PC-3 (cell line): ENCODE measurements at places on chromosomes 2 and 18. TPM values are rescaled to one million over a fixed set of nuclear protein-coding genes. Genes with fewer than 3 reads are reported as not detected.

DNA sequence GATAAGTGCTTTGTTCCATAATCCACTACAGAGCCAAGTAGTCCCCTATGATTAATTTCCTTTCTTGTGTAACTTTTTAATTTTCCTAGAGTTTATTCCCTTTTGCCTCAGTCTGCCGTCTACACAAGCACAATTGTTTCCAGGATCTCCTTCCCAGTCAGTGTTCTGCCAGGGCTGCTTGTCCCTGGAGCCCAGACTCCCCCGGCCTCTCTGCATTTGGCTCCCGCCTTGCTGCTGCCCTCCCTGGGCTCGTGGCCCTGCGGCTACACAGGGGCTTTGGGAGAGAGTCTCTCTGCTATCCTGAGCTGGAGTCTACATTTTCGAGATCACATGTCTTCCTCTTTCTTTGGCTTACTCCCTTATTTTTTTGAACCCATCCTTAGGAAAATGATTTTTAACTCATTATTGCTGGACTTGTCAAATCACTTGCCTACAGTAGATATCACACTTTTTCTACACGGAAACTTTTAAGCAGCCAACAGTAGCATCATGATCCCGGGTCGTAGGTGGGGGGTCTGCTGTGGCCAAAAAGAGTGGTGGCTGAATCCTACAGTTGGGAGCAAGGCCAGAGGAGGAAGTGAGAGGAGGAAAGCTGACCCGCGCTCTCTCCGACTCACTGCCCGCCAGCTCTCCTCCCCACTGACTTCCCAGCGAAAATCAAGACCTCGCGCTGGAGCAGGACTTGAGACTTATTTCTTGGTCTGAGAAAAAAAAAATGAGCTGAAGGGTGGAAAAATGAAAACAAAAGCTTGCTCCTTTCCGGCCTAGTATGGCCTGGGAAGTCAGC is 9.4 kb downstream of the FBLN7 start:
- DNase-seq: no peak

- DNase-seq: no peak
These were observed 24.2 kb upstream of the RHOB start for GRCh38 chr2:20422402-20423271.

Gene NTSR2
- total RNA-seq: not detected in 2 replicates

Gene TCF7L1
- 1.8 and 2.8 TPM in 2 replicates for total RNA-seq

- no peak for DNase-seq
These were observed 299.6 kb upstream of the FANCL start for GRCh38 chr2:58540681-58541080.

DNA sequence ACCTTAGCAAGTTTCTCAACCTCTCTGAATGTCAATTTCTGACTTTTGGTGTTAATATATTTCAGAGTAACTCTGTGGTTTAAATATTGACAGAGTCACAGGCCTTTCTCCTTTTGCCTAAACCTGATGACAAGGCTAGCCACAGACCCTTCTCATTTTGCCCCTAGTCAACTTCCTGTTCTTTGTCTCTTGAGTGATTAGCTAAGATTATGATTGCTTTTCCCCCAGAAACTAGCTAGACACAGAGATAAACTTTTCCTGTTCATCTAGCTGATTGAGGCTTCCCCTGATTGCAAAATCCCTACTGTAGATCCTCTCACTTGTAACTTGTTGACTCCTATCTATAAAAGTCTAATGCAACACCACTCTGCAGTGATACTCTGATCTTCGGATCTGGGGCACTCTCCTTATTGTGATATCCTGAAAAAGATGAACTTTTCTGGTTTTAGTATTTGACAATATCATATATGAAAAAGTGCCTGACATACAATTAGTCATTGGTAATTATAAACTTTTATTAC is 241.4 kb downstream of the ZNF385B start:
- DNase-seq: no peak

Gene G6PC2
- total RNA-seq: not detected in 2 replicates

Gene GAREM1
- total RNA-seq: 0.86 and 1.8 TPM in 2 replicates

DNA sequence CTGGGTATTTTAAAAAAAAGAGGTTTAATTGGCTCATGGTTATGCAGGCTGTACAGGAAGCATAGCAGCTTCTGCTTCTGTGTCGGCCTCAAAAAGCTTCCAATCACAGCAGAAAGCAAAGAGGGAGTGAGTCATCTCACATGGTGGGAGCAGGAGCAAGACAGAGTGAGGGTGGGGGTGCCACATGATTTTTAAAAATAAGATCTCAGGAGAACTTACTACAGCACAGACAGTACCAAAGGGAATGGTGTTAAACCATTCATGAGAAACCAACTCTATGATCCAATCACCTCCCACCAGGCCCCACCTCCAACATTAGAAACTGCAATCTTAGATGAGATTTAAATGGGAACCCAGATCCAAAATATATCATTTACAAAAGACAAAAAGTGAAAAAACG is 14.6 kb downstream of the ZNF519 start:
- DNase-seq: no peak

DNA sequence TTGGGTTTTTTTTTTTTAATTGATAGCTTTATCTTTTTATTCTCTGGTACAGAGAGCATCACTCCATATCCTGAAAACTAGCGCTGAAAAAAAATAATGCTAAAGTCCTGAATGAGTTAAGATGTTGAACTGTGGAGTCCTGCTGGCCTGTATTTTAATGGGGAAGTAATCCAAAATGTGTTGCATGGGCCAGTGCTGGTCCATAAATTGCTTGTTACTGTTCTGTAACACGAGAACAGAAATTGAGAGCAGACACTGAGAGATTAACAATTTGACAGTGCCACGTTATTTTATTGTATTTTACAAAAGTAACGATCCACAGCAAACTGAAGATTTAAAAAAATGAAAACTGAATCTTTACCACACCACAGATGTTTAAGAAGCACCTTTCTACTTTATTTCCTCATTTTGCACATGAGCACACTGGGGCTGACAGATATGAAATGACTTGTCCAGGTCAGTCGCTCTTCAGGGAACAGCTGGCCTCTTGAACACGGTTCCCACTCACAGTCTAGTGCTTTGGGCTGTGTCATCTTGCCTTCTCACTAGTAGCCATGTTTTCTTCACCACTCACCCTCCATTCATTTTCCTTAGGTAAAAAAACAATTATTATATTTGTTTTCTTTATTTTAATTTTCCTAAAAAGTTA is 35.3 kb downstream of the ZCCHC2 start:
- no peak for DNase-seq

Gene HYCC2
- total RNA-seq: 3.6 and 5.5 TPM in 2 replicates

GRCh38 chr2:233972941-233973575 is 55.9 kb downstream of the TRPM8 start:
- peak; percentile 74 for DNase-seq

DNA sequence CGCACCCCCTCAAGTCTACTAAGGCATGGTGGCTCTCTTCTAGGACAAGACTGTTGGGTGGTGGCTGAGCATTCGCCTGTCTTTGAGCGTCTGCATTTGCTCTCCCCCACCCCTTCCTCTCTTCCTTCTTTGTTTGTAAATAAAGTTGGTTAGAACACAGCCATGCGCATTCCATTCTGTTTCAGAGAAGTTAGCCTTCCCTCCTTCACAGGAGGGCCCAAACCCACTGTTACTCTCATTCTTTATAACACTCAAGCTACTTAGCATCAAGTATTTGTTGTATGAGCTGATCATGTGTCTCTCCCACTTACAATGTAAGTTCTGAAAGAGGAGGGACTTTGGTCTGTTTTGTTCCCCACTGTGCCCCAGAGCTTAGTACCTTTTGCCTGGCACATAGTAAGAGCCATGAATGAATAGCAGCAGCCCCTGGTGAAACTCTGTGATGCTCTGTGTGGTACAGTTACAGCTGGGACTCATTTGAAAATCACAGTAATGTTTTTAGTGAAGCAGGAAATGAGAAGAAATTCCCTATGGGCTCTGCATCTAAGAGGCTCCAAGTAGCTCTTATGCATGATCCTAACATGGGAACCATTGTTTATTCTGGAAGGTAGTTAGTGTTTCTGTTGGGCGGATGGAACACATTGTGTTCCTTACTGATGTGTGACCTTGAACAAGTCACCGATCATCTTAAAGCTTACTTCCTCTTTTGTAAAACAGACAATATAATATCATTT is 7.7 kb downstream of the MGAT5 start:
- no peak for DNase-seq

Gene TMEM18
- total RNA-seq: 25.5 and 30.8 TPM in 2 replicates

DNA sequence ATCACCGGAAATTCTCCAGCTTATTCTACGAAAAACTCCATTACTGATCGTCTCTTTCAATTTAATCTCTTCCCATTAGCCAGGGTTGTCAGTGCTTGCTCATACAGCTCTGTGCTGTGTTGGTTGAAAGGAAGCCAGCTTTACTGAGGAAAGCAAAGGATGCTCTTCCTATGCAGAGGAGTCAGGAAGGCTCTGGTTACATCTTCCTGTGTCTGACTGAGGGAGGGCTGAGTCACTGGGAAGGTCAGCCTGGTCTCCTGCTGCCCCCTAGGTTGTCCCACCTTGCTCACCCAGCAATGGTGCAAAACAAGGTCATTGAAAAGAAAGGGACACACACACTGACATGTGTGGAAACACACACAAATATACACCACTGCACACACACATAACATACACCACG is 975.6 kb downstream of the DCDC2C start:
- peak; percentile 5 for DNase-seq
